ENCODE measurements at places on chromosomes 6 and 20. TPM values are rescaled to one million over a fixed set of nuclear protein-coding genes. Genes with fewer than 3 reads are reported as not detected.

Gene SNX9
- 47.1 TPM for total RNA-seq

Gene HUS1B
- 0.79 TPM for total RNA-seq

Gene PLA2G7
- total RNA-seq: not detected

GRCh38 chr6:167817016-167817415 lies 9.7 kb upstream of the AFDN start:
- no peak for DNase-seq

GRCh38 chr6:14598017-14598864 lies 480.7 kb downstream of the CD83 start:
- no peak for DNase-seq

Gene BIRC7
- not detected for total RNA-seq

Gene MYCT1
- total RNA-seq: not detected

- DNase-seq: no peak
Observed at GRCh38 chr20:719816-720215, 44.2 kb upstream of the SCRT2 start.

GRCh38 chr6:25434921-25435320 lies 155.7 kb downstream of the CARMIL1 start:
- no peak for DNase-seq

GRCh38 chr6:144377586-144378210 lies 92.6 kb downstream of the UTRN start:
- no peak for DNase-seq

GRCh38 chr6:31190488-31190887 lies 20.0 kb upstream of the POU5F1 start:
- DNase-seq: no peak

- DNase-seq: no peak
Observed at GRCh38 chr6:18328540-18328939, 58.6 kb upstream of the RNF144B start.

Gene WFDC2
- not detected for total RNA-seq

Gene PNLDC1
- not detected for total RNA-seq

Gene NTSR1
- total RNA-seq: not detected

Gene RFX6
- total RNA-seq: not detected

Gene DEFB118
- not detected for total RNA-seq

DNA sequence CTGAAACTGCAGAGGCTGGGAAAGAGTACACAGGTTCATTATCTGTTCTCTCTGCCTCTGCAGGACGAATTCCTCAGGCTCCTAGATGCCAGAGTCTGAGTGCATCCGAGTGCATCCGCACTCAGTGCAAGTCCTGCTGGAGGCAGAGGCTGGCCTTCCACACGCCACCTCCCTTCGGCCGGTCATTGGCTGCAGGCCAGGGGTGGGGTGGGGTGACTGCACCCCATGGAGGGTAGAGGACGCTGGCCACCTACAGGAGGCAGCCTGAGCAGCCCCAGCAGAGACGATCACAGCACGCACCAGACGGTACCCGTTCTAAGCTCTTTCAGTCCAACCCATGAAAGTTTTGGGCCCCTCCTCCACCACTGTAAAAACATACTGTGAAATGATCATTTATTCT lies 11.7 kb downstream of the SFT2D1 start:
- DNase-seq: no peak

DNA sequence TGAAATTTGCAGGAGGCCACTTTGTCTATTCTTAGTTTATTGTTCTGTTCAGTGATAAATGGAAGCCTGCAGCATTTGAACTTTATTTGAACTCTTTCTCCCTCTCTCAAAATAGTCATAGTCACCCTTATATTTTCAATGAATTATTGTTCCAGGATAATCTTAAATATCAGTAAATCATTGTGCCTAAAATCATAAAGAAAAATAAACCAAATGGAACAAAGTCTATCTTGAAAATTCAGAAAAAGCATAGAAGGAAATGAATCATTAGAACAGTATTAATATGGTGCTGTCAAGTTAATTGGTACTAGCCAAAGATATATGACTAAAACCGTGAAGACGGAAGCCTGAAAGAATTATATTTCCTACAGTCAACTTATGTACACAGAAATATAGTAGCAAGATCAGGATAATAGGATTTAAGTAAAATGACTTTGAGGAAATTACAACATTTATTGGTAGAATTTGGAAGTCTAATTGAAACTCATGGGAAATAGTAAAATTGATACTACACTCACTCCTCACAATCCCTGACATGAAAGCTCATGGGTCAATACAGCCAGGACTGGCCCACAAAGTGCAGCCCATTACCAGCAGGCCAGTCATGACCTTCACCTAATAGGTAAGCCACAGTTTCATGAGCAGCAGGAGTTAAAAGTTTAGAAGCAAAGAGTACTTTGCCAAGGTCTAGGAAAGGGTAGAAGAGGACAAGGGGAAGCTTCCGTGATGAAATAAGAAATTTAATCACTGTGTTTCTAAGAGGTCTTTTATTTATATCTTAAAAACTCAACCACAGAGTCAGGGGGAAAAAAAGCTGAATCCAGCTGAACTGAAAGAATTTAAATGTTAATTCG lies 119.9 kb upstream of the ENPP5 start:
- DNase-seq: no peak

Gene ABCF1
- 51.9 TPM for total RNA-seq

GRCh38 chr6:53682632-53683031 lies 17.1 kb upstream of the KLHL31 start:
- no peak for DNase-seq

Gene PIGU
- 21.2 TPM for total RNA-seq

DNA sequence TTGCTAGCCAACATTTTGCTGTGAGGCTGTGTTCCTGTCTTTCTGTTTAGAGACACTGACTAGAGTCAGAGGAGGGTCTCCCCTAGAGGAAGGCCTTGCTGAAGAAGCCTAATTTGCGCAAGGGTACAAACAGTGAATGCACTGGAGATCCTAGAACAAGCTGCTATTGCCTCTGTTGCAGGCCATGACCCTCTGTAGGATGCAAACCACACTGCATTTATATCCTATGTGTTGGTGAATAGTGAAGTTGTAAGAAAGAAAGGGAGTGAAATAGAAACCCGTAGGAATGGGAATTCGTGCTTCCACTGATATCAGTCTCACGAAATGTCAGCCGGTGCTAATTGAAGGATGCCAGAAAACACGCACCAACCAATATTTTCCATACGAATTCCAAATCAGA lies 88.2 kb downstream of the GJA1 start:
- DNase-seq: no peak

GRCh38 chr6:113620386-113620785 lies 236.8 kb upstream of the MARCKS start:
- DNase-seq: no peak

Gene CALHM4
- total RNA-seq: not detected

GRCh38 chr20:9928281-9928737 lies 89.4 kb upstream of the PAK5 start:
- no peak for DNase-seq

Gene SEC23B
- total RNA-seq: 38.9 TPM

GRCh38 chr6:4905826-4906225 lies 98.0 kb downstream of the RPP40 start:
- DNase-seq: no peak

Data from chondrocyte (in vitro differentiated cells).